Lung (tissue), 17 donors: ENCODE measurements at places on chromosomes 1 and 21. TPM values are rescaled to one million over a fixed set of nuclear protein-coding genes. Genes with fewer than 3 reads are reported as not detected.

The CBR3 gene
- 9.0 TPM for polyA plus RNA-seq

The CBR1 gene
- polyA plus RNA-seq, result 158 TPM

The NTNG1 gene
- 0.72 TPM for polyA plus RNA-seq

The LDLRAD1 gene
- polyA plus RNA-seq, result 8.0 TPM

DNA sequence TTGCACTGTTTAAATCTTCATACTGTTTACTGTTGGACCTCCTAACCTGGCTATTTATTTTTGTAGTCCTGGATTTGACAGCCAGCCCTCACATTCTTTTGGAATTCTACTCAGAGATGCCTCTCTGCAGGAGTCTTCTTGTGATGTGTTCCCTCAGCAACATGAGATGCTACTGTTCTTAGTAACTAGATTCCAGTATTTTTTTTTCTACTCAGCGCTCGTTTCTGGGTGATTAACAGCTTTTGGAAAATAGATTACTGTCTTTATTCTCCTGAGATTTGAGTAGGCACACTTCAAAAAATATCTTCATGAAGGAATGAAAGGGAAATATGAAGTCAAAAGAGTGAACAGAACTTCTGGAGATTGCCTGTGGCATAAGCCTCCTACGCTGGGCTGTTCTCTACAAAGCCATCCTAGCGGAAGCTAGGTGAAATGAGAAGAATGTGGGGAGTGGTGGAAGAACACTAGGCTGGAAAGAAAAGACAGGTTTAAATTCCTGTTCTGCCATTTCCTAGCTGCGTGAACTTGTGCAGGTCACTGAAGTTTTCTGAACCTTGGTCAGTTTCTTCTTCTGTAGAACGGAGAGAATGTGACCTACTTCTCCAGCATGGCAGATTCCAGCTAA lies 75.9 kb downstream of the LRRC8C start:
- no peak for DNase-seq

- no peak for DNase-seq
Observed at GRCh38 chr1:7769673-7770412, 1.3 kb upstream of the VAMP3 start.

GRCh38 chr1:159122005-159122621 lies 45.5 kb upstream of the AIM2 start:
- no peak for DNase-seq
